Activated CD8-positive, alpha-beta memory T cell treated with anti-CD3 and anti-CD28 coated beads, Interleukin-2, amount 50 U/mL, for 4 hours (primary cell): ENCODE measurements at places on chromosomes 13 and 19.

DNA sequence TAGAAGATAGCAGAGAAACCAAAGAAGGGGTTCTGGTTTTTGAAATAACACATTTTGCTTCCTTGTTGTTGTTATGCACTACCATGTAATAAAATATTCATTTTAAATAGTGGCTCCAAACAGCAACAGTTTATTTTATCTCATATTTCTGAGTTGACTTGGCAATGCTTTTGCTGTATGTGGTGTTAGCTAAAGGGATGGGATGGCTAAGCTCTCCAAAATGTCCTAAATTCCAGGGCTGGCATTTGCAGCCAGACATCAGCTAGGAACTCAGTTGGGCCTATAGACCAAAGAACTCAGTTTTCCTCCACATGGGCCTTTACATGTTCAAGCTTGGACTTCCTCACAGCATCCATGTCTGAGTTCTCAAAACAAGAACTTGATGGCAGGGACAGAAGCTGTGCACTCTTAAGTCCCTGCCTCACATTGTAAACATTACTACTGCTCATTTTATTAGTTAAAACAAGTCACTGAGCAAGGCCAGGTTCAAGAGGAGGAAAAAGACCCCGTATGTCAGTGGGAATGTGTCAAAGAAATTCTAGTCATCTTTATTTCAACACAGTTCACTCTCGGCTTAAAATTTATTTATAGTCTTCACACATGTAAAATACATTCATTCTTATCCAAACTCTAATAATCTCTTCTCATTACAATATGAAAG lies 819.3 kb upstream of the PCDH20 start:
- no peak for DNase-seq

- no peak for DNase-seq
These were observed 24.0 kb downstream of the UQCRFS1 start for GRCh38 chr19:29189033-29189360.

GRCh38 chr19:40228346-40228745 lies 1.9 kb upstream of the CCNP start:
- no peak for DNase-seq

DNA sequence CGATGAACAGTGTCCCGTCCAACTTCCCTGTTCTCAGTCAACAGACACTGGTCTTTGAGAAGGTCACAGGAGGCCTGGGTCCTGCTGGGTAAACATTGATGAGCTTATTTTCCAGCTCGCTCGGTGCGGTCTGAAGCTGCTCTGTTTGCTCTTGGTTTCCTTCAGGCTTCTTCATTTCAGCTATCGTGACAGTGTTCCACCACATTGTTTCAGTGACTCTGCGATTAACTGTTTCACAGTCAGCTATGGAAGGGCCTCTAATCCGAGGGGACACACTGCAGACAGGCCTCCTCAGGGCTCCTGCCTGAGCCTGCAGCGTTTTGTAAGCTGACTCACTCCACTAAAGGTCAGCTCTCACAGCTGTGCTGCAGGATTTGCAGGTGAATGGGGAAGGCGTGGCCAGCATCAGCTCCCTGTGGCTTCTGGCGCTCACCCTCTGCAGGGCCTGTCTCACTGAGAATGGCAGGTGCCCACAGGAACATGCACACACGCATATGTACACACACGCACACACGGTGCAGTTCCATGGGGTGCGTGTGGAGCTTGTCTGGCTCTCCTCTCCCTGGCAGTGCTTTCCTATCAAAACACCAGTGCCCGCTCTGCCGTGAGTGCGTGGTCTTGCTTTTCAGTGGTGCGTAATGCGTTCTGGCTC lies 62.9 kb upstream of the MCF2L start:
- DNase-seq = no peak

GRCh38 chr13:43089912-43090498 lies 66.6 kb downstream of the DNAJC15 start:
- DNase-seq = no peak

DNA sequence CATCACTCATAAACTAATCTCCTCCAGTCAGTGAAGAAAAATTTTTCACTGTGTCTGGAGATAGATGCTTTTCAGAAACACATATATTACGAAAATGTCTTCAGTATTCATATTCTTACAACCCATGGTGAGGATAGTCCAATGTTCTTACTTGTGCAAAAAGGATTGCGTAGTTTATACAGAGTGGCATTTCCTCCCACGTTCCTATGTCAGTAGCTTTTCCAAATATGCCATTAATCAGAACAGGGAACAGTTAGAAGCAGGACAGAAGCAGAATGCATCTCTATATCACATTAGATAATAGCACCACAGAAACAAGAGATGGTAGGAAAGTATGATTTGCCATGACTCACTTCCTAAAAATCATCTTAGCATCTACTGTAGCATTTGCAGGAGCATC lies 282.9 kb downstream of the SLITRK5 start:
- no peak for DNase-seq

- DNase-seq = no peak
These were observed 1.7 kb upstream of the SLITRK5 start for GRCh38 chr13:87669379-87669978.

DNA sequence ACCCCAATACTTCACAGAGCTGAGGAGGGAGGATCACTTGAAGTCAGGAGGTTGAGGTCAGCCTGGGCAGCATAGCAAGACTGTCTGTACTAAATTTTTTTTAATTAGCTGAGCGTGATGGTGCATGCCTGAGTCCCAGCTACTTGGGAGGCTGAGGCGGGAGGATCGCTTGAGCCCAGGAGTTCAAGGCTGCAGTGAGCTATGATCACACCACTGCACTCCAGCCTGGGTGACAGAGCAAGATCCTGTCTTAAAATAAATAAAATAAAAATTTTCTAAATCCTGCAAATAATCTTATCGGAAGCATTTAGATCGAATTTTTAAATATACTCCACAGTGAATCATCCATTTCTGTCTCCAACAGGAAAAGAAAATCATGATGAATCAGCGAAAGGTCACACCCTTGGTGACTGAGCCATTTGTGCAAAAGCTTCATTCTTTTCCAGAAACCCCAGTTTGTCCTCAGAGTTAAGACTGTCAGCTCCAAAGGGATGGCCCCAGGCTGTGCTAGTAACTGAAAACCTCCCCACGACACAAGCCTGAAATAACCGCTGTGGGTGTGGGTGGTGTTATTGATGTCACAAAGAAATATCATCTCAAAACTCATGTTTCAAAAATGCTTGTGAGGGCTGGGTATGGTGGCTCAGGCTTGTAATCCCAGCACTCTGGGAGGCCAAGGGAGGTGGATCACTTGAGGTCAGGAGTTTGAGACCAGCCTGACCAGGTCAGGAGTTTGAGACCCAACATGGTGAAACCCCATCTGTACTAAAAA lies 167.6 kb downstream of the PTPRS start:
- DNase-seq = no peak

GRCh38 chr19:38596057-38596981 lies 21.4 kb downstream of the MAP4K1 start:
- DNase-seq = no peak
